ENCODE measurements at places on chromosomes 1 and 21.

GRCh38 chr1:93180723-93181613 is at the start of gene CCDC18:
Gene CCDC18 (plus strand): TSS chr1:93180724. CDS start chr1:93183362, 2,638 bp downstream.
- no peak for DNase-seq

DNA sequence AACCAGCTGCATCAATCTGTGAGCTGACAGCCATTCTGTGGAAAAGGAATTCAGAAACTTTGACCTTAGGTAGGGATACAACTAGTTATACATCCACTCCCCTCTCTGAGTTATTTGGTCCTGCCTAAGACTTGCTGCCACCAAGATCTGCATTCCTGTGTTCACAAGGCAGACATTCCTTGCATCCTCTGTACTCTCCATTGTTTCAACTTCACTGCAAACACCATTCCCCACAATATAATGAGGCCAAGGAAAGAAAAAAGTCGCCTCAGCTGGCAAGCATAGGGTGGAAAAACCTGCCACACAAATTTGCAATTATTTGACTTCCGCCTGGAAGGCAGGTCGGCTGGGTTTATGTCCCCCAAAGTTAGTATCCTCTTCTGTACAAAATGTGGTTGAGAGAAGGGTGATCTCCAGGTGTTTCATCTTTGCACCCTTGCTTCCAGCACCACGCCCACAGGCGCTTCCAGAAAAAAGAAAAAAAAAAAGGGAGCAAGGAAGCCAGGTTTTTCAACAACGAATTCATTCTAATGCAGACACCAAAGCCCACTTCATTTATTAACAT is 676 bp upstream of the CTTNBP2NL start:
- no peak for DNase-seq

DNA sequence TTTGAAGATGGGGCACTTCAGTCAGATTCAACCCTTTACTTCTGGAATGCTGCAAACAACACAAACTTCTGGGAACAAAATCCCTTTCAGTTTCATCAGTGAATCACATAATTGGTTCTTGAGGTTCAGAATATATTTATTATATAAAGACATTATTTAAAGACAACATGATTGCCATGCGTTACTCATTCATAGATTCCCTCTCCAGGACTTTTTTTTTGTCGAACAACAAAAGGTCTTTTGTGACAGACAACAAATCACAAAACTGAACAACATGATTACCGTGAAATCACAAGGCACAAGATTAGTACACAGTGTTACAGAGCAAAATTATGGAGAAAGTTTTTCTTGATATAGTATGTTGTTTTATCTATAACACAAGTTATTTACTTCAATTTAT is 1815.0 kb downstream of the NCAM2 start:
- DNase-seq, result no peak

DNA sequence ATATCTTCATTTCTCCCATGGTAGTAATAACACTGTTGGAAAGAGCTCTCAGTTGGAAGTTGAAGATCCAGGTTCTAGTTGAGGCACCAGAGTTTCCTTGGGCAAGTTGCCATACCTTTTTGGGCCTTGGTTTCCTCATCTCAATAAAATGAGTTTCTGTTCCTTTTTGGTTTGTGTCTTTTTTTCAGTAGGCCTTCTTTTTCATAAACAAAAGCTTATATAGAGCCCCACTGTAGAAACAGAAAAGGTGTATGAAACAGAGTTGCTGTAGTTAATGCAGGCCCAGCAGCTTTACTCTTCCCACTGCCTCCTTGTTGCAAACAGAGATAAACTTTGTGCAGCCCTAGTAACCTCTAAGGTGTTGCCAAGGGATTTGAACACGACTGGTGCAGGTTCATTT is 41.7 kb downstream of the WNT4 start:
- no peak for DNase-seq

DNA sequence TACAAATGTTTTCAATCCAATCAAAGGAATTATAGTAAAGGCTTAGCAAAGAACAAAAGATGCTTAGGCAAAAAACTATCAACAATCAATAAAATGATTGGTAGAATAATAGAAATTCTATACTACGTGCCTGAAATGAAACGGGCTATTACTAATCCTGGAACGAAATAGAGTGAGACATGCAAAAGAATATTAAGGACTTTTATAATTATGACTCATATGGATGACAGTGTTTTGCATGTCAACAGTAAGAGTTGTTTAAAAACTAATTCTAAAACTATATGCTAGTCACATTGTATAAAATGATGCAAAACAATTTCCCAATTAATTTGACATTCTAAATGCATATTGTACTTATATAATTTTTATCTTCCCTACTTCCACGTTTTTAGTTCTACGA is 35.6 kb downstream of the LRRIQ3 start:
- DNase-seq, result no peak

GRCh38 chr1:89804642-89805237 is 16.1 kb upstream of the LRRC8D start:
- DNase-seq, result peak; percentile 32

GRCh38 chr1:46489169-46489637 is 433 bp upstream of the DMBX1 start:
- DNase-seq, result no peak

DNA sequence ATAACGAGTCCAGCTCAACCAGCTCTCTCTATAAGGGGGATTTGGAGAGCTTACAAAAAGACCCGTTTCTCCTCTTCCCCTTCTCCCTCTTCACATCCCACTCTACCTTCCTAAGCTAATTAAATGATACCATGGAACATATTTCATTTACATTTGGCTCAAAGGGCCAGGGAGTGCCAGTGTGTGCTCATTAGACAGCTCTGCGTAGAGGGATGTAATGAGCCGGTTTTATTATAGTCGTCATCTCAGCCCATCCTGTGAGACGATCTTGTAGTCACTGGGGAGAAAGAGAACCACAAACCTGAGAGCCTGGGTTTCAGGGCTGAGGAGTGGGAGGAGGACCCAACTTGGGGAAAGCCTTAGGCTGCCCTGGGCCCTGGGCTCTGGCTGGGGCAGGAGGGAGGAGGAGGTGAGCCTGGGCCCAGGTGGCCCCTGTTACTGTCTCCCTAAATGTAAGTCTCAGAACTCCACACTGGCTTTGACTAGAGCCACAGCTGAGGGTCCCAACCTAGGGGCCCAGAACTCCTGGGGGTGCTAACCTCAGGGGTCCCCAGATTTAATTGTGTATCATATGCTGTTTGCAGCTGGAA is 354.6 kb downstream of the MATN1 start:
- DNase-seq, result no peak

GRCh38 chr1:233060461-233060994 is 110.1 kb downstream of the NTPCR start:
- DNase-seq, result no peak

- DNase-seq, result no peak
Observed at GRCh38 chr1:44792736-44793502, 4.9 kb upstream of the BEST4 start.

DNA sequence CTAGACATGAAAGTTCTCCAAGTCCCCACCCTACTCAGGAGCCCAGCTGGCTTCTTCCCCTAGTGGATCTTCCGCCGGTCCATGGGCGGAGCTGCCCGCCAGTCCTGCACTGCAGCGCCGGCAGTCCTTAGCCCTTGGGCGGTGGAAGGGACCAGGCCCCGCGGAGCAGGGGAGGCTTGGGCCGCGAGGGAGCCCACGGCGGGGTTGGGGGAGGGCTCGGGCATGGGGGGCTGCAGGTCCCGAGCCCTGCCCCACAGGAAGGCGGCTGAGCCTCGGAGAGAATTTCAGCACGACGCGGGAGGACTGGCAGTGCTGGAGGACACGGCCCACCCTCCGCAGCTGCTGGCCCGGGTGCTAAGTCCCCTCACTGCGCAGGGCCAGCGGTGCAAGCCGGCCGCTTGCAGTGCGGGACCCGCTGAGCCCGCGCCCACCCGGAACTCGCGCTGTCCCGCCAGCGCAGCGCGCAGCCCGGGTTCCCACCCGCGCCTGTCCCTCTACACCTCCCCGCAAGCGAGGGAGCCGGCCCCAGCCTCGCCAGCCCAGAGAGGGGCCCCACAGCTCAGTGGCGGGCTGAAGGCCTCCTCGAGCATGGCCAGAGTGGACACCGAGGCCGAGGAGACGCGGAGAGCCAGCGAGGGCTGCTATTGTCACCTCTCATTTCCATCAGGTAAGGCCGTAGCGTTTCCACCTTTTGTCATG is 1398.6 kb downstream of the MRPL39 start:
- no peak for DNase-seq

- DNase-seq, result no peak
Observed at GRCh38 chr1:208182880-208183645, 61.1 kb downstream of the PLXNA2 start.

GRCh38 chr1:2197707-2198165 is 3.2 kb upstream of the FAAP20 start:
- no peak for DNase-seq

DNA sequence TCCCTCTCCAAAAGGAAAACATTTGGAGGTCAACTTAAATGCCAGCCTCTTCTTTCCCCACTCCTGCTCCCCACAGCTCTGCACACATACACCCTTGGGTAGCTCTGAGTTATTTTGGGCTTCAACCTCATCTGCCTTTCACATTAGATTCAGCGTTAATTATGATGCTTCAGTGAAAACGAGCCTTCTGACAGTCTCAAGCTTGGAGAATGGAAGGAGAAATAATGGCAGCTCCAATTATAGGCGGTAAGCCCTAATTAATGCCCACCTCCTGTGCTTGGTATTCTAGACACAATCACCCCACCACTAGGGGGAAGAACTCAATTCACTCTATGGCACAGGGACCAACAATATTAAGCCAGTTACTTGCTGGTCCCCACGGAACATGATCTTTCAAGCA is 397.9 kb downstream of the BRINP2 start:
- no peak for DNase-seq

GRCh38 chr1:68590473-68590872 is 93.6 kb upstream of the DEPDC1 start:
- DNase-seq, result no peak

DNA sequence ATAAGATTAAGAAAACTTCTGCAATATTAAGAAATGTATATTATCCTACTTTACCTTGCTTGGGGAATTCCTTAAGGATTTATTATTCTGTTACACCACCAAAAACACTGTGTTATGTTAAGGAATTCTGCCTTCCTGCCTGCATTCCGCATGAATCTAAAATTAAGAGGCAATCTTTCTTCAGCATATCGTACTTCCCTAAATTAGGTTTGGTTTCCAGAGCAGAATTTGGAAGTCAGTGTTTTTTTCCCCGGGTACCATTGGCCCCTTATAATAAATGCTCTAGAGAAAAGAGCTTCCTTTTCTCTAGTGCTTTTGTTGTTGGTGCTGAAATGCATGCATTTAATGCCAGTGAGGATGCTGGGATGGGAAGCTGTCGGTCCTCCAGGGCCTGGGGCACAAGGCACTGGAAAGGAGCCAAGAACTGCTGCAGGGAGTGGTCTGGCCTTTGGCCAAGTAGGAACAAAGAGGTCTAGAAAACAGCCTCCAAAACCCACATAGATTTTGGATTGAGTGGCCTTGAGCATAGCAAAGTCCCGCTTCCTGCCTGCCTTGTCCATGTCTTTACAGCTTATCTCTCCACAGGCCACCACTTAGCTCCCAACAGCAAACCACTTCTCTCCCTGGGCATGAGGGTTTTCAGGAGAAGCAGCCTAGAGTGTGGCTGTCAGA is 69.9 kb downstream of the RRAGC start:
- no peak for DNase-seq

- DNase-seq, result no peak
Observed at GRCh38 chr1:151069103-151069486, 1.5 kb upstream of the GABPB2 start.

DNA sequence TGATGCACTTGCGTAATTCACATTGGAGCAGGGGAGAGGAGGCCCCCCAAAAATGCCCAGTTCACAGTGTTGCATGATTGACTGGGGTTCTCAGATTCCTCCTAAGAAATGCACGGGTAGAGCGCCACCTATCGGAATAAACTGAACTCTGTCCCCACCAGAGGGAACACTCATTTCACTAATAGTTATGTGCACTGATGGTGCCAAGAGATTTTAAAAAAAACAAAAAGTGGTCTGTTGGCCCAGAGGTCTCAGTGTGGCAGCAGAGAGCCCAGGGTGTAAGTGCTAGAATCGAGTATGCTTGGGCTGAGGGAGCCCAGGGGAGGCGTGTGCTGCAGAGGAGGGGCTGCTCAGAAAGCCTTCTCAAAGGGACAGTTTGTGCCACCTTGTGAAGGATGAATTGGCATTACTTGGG is 6.9 kb downstream of the PINK1 start:
- no peak for DNase-seq

GRCh38 chr1:30327370-30328099 is 395.9 kb downstream of the MATN1 start:
- DNase-seq, result no peak

DNA sequence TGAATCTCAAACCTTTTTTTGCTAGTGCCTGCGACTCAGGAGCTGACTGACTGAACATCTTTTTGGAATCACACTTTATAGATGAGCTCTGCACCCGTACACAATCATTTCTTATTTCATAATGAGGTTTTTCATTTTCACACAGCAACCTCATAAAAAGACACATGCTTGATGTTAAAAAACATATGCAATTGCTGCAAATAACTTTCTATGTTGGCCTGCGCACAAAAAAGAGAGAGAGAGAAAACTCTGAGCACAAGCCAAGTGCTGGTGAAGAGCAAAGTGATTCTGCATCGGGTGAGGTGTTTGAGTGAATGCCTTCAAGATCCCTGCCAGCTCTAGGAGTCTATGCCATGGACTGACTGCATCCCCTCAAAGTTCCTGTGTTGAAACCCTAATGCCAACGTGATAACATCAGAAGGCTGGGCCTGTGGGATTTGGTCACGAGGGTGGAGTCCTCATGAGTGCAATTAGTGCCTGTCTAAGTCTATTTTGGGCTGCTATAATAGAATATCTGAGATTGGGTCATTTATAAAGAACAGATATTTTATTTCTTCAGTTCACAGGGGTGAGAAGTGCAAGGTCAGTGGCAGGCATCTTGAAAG is 36.6 kb downstream of the C1orf87 start:
- DNase-seq, result no peak

GRCh38 chr1:80542231-80542630 is 1258.5 kb upstream of the ADGRL2 start:
- DNase-seq, result no peak

DNA sequence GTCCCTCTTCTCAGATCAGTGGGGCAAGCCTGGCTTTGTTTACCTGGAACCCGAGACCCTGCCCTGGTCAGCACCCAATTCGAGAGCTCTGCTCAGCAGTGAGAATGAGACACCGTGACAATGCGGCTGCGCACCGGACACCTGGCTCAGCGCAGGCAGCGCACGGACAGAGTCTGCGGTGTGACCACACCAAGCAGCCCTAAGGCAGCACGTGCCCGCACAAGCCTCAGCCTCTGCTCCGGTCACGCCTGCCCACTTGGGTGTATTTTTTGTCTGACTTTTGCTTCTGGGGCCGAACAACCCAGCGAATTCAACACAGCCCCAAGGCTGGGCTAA is 4.7 kb downstream of the KRTAP10-8 start:
- no peak for DNase-seq

GRCh38 chr1:227124473-227124872 is 184.4 kb downstream of the COQ8A start:
- no peak for DNase-seq

DNA sequence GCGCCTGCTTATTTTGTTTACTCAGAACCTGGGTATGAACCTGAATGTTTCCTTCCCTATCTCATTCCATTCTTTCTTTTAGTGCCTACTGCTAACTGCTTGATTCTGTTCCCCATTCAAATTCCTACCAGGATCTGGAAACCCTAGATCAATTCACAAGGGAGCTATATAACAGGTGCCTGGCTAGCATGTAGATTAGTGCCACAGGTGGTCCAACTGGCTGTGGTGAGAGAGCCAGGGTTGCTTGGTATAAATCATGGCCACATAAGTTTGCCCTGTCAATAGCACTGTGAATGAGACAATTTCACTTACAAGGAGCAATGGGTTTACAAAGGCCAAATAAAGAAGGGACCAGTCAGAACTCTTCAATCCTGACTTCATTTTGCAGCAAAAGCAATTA is 6.6 kb upstream of the PRPF38B start:
- DNase-seq, result no peak

GRCh38 chr1:231153726-231154125 is 8.1 kb upstream of the TRIM67 start:
- DNase-seq, result no peak
